ENCODE measurements at places on chromosomes 4 and X.

DNA sequence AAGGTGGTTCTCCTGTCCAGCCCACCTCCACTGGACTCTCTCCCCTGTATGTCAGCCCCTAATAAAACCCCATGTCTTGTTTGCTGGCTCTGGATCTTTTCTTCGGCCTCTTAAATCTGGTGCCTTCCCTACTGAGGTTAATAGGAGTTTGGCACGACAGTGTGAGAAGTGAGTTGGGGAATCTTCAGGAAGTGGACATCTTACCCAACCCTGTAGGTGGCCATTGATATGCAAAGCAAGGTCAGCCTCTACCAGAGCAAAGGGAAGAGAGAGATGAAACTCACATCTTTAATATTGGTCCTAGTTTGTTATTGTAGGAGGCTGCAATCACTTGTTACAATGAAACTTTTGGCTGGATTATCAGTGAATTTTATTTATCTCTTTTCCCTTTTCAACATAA, 111.7 kb downstream of the CHRDL1 start:
- no peak for DNase-seq

- DNase-seq: no peak
These were observed 75.9 kb downstream of the NAA11 start for GRCh38 chr4:79249881-79250503.

DNA sequence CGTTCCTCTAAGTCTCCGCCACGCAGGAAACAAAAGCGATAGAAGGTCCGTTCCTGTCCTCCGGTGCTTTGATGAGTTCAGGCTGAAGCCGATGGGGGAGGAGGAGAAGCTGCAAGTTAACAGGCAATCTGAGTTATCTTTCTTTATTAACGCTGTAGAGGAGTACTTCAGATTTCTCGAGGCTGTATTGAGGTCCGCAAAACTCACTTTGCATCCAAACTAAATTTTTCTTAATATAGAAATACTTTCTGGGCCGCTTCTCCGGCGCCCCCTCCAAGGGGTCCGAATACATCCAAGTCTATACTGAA, 395 bp upstream of the SOWAHB start:
- DNase-seq: no peak

GRCh38 chr4:121455285-121455684, 74.5 kb upstream of the QRFPR start:
- DNase-seq: no peak

DNA sequence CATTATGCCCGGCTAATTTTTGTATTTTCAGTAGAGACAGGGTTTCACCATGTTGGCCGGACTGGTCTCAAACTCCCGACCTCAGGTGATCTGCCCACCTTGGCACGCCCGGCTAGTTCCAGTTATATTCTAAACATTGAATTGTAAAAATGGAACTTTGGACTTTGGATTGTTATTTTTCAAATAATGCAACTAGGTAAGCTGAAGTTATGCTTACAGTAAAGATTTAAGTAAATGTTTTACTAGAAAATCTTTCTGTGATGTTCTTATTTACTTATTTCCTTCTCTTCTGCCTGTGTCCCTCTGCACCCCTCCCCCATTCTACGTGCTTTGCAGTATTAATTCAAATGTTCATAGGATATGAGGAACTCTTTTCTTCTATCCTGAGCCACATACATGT, 26.1 kb downstream of the GK start:
- DNase-seq: no peak

- DNase-seq: no peak
These were observed 202.2 kb downstream of the QDPR start for GRCh38 chr4:17309567-17310268.

DNA sequence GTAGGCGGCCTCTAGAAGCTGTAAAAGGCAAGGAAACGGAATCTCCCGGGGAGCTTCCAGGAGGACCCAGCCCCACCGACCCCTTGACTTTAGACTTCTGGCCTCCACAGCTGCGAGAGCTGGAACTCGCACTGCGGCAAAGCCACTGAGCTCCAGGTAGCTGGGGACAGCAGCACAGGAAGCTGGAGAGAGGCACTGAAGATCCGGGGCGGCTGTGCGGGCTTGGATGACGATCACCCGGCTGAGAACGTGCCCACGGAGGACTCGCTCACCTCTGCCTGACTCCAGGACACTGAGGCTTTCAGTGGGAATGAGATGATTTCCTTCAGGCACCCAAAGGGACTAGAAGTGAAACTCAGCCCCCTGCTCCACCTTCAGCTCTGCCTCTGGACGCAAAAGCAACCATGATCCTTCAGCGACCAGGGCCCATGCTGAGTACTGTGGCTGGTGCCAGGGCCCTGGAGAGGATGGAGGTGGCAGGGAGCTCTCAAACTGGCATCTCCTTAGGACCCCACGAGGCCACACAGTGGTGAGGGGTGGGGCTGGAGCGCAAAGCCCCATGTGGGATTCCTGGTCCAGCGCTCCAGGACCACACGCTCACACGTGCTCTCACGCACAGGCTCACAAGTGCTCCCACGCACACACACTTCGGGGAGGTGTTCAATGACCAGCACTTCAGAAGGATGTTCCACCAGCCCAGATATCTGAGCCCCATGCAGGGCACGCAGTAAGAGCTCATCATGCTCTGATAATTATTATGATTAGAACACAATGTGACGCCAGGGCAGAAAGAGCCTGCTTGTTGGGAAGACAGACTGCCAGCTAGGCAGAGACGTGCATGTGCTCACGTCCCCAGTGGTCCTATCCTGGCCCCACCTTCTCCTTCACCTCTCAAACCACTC, 47.2 kb downstream of the ADRA2C start:
- DNase-seq: no peak

DNA sequence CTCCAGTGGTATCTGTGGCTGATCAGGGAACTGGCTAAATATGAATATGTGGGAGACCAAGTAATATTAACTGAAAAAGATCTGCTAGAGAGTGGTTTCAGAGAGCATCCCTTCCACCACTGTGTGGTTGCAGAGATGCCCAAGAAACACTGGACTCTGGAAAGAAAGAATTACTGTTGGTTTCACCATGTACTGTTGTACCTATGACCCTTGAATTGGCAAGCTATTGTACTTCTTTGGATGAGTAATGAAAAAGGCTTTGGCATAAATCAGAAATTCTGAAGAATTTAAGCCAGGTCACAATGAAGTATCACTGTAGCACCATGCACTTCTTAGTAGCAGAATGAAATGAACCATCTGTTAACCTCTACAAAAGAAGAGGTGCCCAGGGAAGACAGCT, 134.4 kb upstream of the INTU start:
- no peak for DNase-seq

- DNase-seq: no peak
These were observed 223.0 kb upstream of the EPHA5 start for GRCh38 chr4:65893271-65893670.

Data from stimulated activated CD4-positive, alpha-beta T cell treated with anti-CD3 and anti-CD28 coated beads, Interleukin-4, amount 100 ng/mL, for 48 hours (primary cell).